Stimulated activated CD8-positive, alpha-beta memory T cell treated with anti-CD3 and anti-CD28 coated beads, Interleukin-15, amount 100 ng/mL, for 4 hours (primary cell): ENCODE measurements at places on chromosomes 7 and 10.

DNA sequence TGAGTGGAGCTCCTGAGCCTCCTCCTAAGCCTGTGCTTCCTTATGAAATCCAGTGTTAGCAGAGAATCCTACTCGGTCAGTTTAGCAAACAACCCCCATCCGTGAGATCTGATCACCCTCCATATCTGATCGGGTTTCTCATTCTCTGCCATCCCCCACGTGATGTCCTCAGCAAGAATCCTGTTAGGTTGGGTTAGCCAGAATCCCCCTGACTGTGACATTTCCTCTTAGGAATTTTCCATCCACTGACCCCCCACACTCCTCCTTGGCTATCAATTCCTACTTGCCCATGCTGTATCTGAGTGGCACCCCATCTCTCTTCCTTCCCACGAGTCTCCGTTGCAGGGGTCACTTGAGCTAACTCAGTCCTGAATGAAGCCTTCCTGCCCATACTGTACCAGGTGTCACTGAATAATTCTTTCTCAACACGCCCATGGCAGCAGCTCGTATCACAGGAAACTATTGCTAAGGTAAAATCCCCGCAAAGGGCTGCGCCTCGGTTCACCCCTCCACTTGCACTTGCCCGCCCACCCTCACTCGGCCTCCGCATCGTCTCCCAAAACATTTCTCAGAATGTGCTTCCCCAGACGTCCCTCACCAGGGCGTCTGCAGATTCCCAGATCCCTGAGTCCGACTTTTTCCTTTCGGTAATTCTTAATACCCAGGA lies 44.1 kb downstream of the MYOF start:
- no peak for DNase-seq

DNA sequence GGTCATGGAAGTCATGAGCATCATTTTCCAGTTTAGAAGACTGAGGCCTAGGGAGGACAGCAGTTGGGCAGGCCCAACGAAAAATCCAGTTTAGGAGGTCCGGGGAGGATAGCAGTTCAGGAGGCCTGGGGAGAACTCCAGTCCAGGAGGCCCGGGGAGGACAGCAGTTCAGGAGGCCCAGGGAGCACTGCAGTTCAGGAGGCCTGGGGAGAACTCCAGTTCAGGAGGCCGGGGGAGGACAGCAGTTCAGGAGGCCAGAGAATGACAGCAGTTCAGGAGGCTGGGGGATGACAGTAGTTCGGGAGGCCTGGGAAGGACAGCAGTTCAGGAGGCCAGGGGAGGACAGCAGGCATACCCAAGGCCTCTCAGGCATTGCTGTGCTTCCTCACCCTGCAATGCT lies 453.4 kb downstream of the LRMDA start:
- no peak for DNase-seq

GRCh38 chr10:108385963-108386362 lies 1221.5 kb upstream of the SORCS1 start:
- DNase-seq: no peak

- no peak for DNase-seq
These were observed 107.3 kb upstream of the PDCD4 start for GRCh38 chr10:110764378-110764777.

DNA sequence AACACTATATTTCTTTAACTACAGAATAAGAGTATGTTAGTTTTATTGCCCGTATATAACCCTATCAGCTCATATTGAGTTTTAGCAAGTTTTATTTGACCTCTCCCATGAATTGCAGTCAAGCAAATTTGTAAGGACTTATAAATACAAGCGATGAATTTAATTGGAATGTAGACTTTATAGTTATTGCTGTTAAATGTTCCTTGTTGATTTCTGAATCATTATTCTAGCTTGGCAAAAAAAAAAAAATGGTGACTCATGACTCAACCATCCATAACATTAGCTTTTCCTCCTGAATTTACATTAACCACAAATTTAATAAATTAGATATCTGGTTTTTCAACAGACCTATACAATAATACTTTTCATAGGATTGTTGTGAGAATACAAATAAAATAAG lies 334.0 kb upstream of the LRRTM3 start:
- no peak for DNase-seq

GRCh38 chr7:149297034-149297755 lies 35.2 kb downstream of the ZNF783 start:
- no peak for DNase-seq

- DNase-seq: no peak
These were observed 84.5 kb downstream of the DPY19L1 start for GRCh38 chr7:34952822-34953221.

DNA sequence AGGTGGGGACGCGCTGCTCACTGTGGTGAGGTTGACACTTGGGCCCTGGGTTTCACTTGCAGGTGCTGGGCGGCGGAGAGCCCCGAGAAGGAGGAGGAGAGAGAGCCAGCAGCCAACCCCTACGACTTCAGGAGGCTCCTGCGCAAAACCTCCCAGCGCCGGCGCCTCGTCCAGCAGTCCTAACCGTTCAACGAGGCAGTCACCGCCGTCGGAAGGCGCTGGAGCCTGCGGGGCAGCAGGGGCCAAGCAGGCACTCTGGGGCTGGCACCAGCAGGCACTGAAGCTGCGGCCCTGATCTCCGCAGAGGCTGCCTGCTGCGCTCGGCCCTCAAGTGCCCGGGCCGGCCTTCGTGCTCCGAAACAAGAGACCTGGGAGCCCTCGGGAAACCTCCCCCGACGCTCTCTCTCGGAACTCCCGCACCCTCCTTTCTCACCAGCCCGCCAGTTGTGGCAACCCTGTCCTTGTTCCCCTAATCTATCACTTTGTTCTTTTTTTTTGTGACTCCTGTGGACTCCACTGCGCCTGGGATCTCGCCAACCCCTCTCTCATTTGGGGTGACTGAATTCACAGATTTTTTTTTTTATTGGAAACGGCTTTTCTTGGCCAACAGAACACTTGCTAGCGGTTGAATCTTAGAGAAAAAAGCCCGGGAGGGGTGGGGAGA lies 4.7 kb upstream of the GAD2 start:
- DNase-seq: no peak

GRCh38 chr7:115137816-115138215 lies 215.9 kb downstream of the MDFIC start:
- no peak for DNase-seq

DNA sequence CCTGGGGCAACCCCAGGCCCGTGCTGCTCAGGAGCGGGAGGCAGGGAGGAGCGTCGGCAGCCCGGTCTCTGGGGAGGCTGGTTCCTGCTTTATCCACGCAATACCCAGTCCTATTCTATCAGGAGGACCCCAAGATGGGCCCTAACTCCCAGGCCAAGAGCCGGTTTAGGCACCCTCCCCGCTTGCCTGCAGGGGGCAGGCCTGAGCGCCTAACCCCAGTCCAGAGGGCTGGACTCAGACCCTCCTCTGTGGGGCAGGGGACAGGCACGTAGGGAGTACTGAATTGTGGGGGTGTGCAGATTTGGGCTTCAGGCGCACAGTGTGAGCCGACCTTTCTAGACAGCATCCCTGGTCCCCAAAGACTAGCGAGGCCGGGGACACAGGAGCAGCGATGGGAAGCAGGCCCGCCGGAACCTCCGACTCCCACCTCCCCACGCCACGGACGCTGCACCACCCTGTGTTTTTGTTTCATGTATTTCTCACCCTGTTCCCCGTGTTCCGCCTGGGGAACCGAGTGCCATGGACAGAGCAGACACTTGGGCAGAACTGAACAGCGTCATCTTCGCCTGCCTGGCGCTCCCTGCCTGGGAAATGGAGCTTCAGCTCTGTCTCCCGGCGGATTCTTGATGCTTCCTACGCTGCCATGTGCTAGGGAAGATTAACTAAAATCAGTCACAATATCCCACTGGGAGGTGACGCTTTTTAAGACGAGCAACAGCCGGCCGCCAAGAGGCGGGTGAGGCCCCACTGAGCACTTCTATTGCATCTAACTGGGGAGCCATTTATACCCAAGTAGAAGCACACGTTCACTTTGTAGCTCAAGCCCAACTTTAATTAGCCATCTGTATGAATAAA lies 5.3 kb downstream of the NUDT1 start:
- no peak for DNase-seq

GRCh38 chr10:12717981-12718707 lies 283.4 kb downstream of the CCDC3 start:
- no peak for DNase-seq

DNA sequence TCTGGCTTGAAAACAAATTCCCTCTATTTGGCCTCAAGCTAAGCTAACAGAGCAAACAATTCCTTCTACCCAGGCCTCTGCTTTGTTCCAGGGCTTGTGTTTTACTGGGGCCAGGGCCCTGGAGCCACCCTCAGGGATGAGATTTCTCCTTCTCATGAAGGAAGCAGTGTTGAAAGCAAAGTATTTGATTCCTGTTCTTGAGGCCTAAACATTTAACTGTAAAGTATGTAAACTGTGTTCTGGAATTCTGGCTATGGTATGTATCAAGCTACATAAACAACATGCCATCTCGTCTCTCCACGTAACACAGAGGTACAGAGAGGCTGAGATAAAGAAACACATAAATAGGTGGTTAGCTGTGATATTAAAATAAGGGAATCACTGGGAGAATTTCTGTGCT lies 81.8 kb downstream of the HERPUD2 start:
- no peak for DNase-seq

DNA sequence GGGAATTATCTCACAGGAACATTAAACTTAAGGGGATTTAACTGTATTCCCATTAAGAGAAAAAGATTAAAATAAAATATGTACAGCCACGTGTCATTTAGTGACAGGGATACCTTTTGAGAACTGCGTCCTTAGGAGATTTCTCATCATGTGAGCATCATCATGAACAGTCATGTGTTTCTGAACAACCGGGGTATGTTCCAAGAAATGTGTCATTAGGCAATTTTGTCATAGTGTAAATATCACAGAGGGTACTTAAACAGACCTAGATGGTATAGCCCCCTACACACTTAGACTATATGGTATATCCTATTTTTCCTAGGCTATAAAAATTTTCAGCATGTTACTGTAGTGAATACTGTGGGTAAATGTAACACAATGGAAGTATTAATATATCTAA lies 840.3 kb downstream of the CNTNAP2 start:
- DNase-seq: no peak

DNA sequence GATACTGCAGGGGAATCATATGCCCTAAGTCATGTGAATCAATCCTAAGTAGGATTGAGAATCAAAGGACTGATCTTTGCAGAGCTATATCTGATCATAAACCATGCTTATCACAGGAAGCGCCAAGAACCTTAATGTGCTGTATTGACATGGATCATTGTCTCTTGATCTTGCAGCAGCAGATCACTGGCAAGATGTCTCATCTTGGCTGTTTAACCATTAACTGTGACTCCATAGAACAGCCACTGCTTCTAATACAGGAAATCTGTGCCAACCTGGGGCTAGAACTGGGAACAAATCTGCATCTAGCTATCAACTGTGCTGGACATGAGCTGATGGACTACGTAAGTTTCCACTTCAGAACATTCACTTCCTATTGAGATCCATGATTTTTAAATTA lies 21.6 kb downstream of the ENO4 start:
- no peak for DNase-seq

DNA sequence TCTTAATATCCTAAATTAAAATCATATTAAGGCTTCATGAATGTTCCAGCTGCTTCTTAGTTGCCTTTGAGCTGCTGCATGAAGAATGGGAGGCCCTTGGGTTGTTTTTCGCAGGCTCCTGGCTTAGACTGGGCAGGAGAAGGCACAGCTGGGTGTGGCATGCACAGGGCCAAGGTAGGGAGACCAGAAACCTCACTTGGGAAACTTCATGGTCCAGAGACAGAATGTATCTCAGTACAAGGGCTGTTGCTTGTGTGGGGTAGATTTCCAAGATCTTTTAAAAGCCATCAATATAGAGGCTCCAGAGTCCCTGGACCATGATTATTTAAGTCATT lies 49.9 kb downstream of the BUB3 start:
- no peak for DNase-seq

DNA sequence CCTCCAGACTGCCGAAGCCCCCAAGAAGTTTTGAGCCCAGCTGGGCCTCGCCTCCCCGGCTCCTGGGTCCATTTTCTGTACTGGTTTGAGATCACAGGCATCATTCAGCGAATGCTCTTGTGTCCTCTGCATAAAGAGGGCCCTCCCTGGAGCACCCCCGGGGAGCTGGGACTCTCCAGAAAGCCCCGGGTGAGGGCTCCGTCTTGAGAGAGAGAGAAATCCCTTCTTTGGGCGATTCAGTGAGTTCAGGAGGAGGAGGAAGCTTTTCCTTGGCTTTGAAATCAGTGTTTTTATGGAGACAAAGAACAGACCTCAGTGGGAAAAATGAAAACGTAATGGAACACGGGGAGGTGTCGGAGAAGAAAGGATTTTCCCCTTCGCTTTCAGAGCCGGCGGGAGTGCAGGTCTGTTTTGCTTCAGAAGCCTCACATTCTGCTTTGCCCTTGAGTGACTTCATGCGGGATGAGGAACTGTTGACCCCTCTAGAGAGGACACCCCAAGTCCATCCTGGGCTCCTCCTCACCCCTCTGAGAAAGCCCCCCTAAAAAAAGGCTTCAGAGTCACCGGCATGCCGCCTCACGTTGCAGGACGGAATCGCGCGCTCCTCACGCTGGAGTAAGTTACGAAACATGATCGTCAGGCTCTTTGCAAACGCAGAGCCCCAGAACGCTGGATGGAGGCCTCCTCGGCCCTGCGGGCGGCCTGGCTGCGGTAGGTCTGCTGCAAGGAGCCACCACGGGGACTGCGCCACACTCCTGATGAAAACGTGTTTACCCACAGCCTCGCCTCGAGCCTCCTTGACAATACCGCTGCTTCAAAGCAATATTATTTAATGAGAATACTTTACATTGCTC lies 8.5 kb upstream of the AP5Z1 start:
- DNase-seq: no peak

- DNase-seq: no peak
These were observed 162.6 kb downstream of the PIP4K2A start for GRCh38 chr10:22551681-22552365.

DNA sequence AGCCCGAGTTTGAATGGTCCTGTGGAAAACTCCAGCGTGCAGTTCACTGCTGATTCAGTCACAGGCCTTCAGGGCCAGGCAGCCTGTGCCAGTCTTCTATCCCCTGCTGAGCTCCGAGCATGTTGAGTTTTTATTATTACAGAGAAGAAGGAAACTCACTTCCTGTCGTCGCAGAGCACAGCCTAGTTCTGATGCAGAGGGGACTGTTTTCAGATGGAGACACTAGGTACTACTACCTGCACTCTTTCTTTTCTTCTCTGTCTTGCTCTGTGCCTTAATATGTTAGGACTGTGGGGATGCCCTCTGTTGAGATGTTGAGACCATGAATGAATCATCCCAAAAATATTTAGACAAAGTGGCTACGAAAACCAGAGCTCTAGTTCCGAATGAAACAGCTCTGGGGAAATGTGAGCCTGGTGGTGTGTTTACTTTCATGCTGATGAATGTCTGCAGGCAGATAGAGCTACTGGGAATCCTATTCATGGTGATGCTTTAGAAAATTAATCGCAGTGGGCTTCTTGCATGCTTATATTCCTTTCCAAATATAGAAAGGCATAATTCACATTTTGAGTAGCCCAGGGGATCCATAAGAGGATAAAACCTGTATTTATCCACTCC lies 29.6 kb downstream of the CASP7 start:
- no peak for DNase-seq

GRCh38 chr7:50220273-50220672 lies 84.2 kb upstream of the IKZF1 start:
- DNase-seq: no peak

- DNase-seq: no peak
These were observed at the start of gene MYPN for GRCh38 chr10:68109331-68109730. MYPN (plus strand) TSS chr10:68109488; CDS start chr10:68121439, 11,951 bp downstream.

GRCh38 chr7:157017149-157017548 lies 6.7 kb upstream of the MNX1 start:
- no peak for DNase-seq
